Stimulated activated CD4-positive, alpha-beta T cell treated with anti-CD3 and anti-CD28 coated beads, Interleukin-1b, Interleukin-23, amount 100 ng/mL, for 1 hour (primary cell): ENCODE measurements at places on chromosomes 11 and 22.

DNA sequence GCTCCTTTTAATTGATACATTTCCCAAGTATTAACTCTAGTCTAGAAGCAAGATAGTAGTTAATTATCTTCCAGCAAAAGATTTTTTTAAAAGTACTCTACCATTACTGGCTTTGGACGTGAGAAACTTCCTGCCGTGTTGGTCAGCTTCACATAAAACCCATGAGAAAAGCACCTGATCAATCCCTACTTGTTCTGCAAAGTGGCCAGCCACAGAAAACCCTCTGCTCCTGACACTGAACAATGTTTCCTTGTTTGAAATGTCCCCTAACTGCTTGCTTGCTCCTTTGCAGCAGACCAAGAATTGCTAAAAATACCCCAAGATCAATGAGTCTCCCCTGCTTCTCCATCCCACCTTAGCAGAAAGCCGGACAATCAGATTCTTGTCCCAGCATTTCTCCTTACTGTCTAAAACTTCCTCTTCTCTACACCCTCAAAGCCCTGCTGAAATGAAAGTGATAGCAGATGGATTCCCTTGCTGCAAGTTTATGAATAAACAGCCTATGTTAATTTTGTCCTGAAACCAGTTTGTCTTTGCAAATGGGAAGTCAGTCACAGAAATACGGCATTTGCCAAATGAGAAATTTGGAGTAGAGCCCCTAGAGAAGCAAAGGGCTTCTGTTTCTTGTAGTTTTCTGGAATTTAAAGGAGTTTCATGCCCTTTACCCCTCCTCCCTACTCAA, 207.1 kb upstream of the ARHGAP20 start:
- no peak for DNase-seq

- no peak for DNase-seq
Measured at GRCh38 chr11:66361502-66361941, 10.0 kb downstream of the SLC29A2 start.

DNA sequence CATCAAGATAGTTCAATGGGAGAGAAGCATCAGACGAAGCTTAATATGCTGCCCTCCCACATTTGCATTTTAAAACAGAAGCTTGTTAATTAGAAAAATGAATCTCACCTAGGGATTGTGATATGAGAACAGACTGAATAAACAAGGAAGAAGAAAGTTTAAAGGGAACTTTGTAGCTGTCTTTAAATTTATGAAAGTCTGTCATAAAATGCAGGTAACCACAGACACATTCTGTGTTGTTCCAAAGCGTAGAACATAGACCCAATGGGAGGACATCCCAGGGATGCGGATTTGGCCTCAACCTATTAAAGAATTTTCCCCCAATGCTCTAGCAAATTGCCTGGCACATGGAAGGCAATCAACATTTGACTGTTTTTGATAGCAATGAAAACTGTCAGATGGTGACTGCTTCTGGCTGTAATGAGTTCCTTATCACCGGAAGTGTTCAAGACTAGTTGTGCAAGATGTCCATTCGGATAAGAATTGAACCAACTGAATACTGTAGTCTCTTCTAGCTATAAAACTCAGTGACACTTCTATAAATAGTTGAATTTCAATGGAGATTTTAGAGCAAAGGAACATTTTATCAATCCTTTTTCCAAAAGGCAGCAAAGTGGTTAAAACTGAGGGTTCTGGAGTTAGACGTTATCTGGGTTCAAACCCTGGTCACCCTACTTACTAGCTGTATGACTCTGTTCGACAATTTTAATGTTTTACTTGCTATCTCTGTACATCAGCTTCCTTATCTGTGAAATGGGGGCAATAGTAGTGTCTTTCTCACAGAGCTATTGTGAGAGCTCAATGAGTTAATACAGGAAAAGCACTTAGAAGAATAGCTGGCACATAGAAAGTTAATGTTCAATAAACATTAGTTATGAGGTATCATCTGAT, 64.9 kb downstream of the LIF start:
- DNase-seq, result no peak

- DNase-seq, result no peak
Measured at GRCh38 chr11:22657101-22657694, 9.2 kb upstream of the GAS2 start.

GRCh38 chr22:45101515-45102227, 62.1 kb upstream of the NUP50 start:
- DNase-seq, result no peak

- no peak for DNase-seq
Measured at GRCh38 chr11:64104632-64105031, 61.3 kb downstream of the MACROD1 start.

- no peak for DNase-seq
Measured at GRCh38 chr11:15176646-15177163, 62.0 kb downstream of the INSC start.

GRCh38 chr11:101860696-101861427, 53.9 kb upstream of the CEP126 start:
- DNase-seq, result no peak

DNA sequence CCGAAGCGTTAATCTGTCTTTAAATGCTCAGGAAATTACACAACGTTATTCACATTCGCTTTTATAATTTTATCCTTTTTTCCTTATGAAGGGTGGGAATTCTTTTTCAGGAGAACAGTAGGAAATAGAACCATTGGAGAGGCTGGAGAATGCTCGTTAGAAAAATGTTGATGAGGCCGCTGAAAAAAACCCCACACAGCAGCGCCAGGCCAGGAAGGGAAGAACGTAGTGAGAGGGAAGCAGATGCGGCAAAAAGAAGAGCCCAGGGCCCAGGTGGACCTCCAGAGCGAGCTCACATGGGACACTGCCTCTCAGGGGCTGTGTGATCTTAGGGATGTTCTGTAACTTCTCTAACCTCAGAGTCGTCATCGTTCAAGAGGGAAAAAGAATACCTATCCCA, 691.6 kb downstream of the OPCML start:
- no peak for DNase-seq

- no peak for DNase-seq
Measured at GRCh38 chr22:28198692-28199091, 279.6 kb upstream of the PITPNB start.

DNA sequence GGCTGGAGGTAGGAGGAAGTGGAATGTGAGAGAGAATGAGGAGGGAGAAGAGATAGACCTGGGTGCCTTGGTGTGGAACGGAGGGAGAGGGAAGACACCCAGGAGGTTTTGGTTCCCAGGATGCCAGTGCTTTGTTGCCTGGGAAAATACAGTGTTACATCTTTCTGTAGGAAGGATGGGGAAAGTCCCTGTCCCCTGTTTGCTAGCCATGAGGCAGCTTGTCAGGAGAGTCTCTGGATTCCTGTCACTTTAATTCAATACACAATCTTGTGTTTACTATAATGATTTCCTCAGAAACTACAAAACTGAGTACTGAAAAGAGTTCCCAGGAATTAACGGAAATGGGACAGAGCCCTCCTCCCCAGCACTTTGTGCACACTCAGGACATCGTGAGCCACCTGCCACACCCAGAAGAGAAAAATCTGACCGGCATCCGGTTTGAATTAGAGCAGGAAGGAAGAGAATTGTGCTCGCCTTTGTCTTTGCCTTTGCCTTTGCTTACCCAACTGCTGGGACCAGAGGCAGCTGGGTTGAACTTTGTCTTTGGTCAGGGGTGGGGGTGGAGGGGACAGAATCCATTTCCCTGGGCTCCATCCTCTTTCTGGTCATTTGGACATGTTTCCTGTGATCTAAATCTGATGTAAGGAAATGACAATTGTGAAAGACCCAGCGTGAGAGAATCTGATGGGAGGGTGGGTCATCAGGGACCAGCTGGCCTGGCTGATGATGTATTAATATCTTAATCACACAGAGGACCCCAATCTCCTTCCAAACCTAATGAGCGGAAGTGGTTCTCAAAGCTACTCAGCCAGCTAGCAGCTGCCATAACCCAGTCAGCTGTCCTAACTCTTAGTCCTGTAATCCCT, 1.3 kb upstream of the LIMK2 start:
- DNase-seq, result no peak

GRCh38 chr11:75496305-75496752, 29.4 kb downstream of the GDPD5 start:
- no peak for DNase-seq

GRCh38 chr11:62513626-62514025, 33.0 kb downstream of the AHNAK start:
- no peak for DNase-seq

DNA sequence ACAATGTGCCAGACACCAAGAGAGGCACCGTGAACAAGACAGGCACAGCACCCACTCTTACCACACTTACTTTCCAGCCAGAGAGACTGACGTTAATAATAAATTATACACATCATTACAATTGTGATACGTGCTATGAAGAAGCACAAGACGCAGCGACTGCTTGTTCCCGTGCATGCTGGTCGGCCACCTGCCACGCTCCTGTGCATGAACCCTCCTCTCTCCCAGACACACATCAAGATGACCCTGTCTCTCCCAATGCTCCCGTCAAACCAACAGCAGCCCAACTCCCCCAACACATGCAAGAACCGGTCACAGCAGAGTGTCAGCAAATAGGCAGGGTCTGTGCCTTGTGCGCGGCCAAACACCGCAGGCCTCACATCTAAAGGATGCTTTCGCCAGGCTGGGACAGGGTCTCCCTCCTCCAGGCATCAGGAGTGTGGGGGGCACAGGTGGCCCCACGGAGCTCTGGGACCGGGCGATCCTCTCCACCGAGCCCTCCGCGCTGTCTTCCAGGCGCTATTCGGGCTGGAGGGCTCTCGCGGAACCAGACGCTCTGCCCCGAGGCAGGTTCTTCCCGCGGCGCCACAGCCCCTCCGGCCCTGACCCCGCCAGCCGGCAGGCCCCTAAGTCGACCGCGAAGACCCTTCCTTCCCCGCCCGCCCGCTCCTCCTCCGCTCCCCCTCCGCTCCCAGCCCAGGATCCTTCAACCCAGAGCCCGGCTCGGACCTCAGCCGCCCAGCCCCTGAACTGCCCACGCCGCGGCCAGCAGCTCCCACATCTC, 533 bp downstream of the SERGEF start:
- DNase-seq, result no peak

- DNase-seq, result no peak
Measured at GRCh38 chr22:31130873-31131272, 8.1 kb downstream of the INPP5J start.

DNA sequence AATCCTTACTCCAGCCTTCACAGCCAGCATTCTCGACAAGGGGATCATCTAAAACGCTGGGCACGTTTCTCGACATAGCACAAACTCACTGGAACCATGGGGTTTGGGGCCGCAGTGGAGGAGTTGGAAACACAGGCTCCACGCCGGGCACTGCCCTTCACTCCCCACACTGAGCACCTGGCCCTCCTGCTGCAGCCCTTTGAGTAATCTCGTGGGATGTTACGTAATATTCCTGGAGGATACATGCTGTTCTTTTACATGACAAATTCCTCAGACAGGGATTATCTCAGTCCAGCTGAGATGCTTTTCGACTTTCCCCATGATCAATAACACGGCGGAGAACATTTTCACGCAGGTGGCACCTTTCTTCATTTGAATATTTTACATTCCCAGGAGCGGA, 408.0 kb downstream of the SHANK2 start:
- no peak for DNase-seq

- no peak for DNase-seq
Measured at GRCh38 chr22:40487663-40488249, 117.4 kb downstream of the SGSM3 start.

- DNase-seq, result no peak
Measured at GRCh38 chr11:117855186-117855845, 21.1 kb downstream of the FXYD6 start.

DNA sequence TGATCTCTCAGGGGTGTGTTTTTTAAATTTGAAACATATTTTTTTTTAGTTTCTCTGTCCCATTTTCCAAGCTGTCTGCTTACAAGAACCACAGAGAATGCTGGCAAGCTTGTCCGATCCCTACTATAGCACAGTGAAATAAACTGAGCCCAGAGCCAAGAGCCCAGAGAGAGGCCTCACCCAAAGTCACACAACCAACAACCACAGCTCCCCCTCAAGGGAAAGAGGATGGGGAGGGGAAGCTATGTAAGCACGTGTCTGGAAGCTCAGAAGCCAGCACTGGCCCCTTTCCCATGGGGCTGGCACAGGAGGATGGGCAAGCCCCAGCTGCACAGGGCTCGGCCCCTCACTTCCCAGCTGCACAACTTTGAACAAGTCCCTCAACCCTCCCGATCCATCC, 3.2 kb upstream of the SART1 start:
- no peak for DNase-seq

- peak; percentile 18 for DNase-seq
Measured at GRCh38 chr11:59207988-59208451, 4.7 kb downstream of the MPEG1 start.
